ENCODE measurements at places on chromosomes 7 and 10. TPM values are rescaled to one million over a fixed set of nuclear protein-coding genes. Genes with fewer than 3 reads are reported as not detected.

VENTX gene
- not detected for total RNA-seq

ABCB4 gene
- 0.18 TPM for total RNA-seq

NANOS1 gene
- 18.0 TPM for total RNA-seq

DNA sequence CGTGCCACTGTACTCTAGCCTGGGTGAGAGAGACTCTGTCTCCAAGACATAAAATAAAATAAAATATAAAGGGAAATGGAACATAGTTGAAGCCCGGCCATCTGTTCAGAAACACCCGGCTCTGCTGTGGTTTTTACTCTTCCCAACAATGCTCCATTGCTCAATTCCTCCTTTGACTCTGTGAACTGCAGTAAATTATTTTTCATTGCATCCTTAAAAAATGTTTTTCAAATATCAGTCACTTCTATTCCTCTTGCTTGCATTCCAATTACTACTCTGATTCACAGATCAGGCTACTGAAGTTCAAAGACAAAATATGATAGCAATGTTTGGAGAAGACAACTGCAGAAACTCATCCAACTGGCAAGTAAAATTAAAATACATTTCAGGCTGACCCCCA lies 983.0 kb downstream of the SORCS1 start:
- no peak overlapping the region for H3K4me3 ChIP-seq
- H3K36me3 ChIP-seq = no peaks in the 10 kb centered on the region
- no peaks in the 10 kb centered on the region for H3K4me1 ChIP-seq
- no peaks in the 10 kb centered on the region for H3K27me3 ChIP-seq
- DNase-seq = no peak

- H3K27me3 ChIP-seq = no peaks in the 10 kb centered on the region
- H3K4me3 ChIP-seq = no peak overlapping the region
- H3K36me3 ChIP-seq = no peaks in the 10 kb centered on the region
- H3K27ac ChIP-seq = no peak overlapping the region
- DNase-seq = no peak
These were observed 858.7 kb downstream of the REEP3 start for GRCh38 chr10:64379898-64380297.

GRCh38 chr7:21104124-21104500 lies 317.4 kb upstream of the SP8 start:
- H3K4me3 ChIP-seq = no peak overlapping the region
- no peaks in the 10 kb centered on the region for H3K36me3 ChIP-seq
- DNase-seq = no peak
- H3K27ac ChIP-seq = no peak overlapping the region
- H3K27me3 ChIP-seq = no peaks in the 10 kb centered on the region

DNA sequence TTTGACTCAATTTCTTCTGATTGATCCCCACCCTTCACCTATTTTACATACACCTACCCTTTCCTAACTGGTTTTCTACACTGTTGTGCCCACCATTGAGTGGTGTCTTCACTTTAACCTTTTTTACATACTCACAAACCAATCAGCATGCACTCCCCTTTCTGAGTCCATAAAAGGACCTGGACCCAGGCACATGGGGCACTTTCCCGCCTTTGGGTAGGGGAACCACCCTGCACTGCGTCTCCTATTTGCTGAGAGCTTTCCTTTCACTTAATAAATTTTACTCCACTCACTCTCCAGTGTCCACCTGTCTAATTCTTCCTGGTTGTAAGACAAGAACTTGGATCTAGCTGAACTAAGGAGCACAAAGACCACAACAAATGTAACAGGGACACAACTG lies 33.8 kb downstream of the ANKMY2 start:
- H3K27me3 ChIP-seq = no peaks in the 10 kb centered on the region
- DNase-seq = no peak
- H3K4me3 ChIP-seq = no peak overlapping the region

- H3K4me1 ChIP-seq = no peaks in the 10 kb centered on the region
- no peak for DNase-seq
- H3K27me3 ChIP-seq = peaks cover 21% of the 10 kb centered on the region
- no peak overlapping the region for H3K4me3 ChIP-seq
- no peak overlapping the region for H3K27ac ChIP-seq
- H3K36me3 ChIP-seq = no peaks in the 10 kb centered on the region
These were observed 18.4 kb downstream of the NKX2-3 start for GRCh38 chr10:99551158-99551557.

DNA sequence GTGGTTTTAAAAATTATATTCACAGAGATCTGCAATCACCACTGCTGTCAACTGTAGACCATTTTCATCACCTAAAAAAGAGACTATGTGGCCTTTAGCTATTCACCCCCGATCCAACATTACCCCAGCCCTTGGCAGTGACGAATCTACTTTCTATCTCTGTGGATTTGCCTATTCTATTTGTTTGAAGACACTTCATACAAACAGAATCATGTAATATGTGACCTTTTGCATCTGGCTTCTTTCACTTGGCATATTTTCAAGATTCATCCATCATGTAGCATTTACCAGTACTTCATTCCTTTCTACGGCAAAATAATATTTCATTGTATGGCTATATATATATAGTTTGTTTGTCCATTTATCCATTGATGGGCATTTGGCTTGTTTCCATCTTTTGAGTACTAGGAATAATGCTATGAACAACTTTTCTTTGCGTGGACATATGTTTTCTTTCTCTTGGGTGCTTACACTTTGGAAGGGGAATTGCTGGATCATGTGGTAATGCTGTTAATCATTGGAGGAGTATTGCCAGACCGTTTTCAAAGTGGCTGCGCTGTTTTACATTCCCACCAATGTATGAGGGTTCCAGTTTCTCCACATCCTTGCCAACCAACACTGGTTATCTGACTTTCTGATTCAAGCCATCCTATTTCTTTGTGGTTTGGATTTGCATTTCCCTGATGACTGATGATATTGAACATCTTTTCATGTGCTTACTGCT lies 22.3 kb downstream of the ADAMTS14 start:
- H3K27me3 ChIP-seq = peaks cover 11% of the 10 kb centered on the region
- no peaks in the 10 kb centered on the region for H3K4me1 ChIP-seq
- no peak overlapping the region for H3K4me3 ChIP-seq
- no peak overlapping the region for H3K27ac ChIP-seq
- H3K36me3 ChIP-seq = no peaks in the 10 kb centered on the region

- no peak for DNase-seq
- no peaks in the 10 kb centered on the region for H3K36me3 ChIP-seq
- peak overlapping the region; percentile 34 for H3K4me3 ChIP-seq
- no peak overlapping the region for H3K27ac ChIP-seq
- peaks cover 26% of the 10 kb centered on the region for H3K27me3 ChIP-seq
- peaks cover 8% of the 10 kb centered on the region for H3K4me1 ChIP-seq
These were observed 8.8 kb downstream of the DLX5 start for GRCh38 chr7:97015756-97016380.

DNA sequence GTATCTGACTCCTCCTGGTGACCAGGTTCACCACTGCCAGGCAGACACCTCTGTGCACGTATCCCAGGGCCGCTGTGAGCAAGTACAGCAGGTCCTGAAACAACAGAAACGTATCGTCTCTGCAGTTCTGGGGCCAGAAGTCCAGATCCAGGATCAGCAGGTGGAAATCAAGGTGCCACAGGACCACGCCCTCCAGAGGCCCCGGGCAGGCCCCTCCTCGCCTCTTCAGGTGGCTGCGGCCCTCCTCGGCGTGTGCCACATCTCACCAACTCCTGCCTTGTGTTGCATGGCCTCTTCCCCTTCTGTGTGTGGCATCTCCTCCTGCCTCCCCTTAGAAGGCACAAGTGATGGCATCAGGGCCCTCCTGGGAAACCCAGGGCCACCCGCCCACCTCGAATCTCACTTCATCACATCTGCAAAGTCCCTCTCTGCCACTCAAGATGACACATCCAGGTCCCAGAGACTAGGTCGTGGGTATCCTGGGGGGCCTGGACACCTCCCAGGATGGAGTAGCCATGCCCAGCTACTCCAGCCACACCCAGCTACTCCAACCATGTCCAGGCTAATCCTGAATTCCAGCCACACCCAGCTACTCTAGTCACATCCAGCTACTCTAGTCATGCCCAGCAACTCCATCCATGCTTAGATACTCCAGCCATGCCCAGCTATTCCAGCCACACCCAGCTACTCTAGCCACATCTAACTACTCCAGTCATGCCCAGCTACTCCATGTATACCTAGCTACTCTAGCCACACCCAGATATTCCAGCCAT lies 52.6 kb upstream of the DNAAF5 start:
- no peak overlapping the region for H3K27ac ChIP-seq
- DNase-seq = no peak
- H3K27me3 ChIP-seq = no peaks in the 10 kb centered on the region
- H3K36me3 ChIP-seq = no peaks in the 10 kb centered on the region
- H3K4me1 ChIP-seq = no peaks in the 10 kb centered on the region

- no peaks in the 10 kb centered on the region for H3K4me1 ChIP-seq
- DNase-seq = no peak
- H3K27me3 ChIP-seq = peaks cover 4% of the 10 kb centered on the region
- H3K4me3 ChIP-seq = no peak overlapping the region
- no peaks in the 10 kb centered on the region for H3K36me3 ChIP-seq
These were observed 496.7 kb downstream of the TYW1 start for GRCh38 chr7:67493366-67493765.
